Natural killer cell (primary cell): ENCODE measurements at places on chromosomes 1 and 21. TPM values are rescaled to one million over a fixed set of nuclear protein-coding genes. Genes with fewer than 3 reads are reported as not detected.

The USH2A gene
- not detected for total RNA-seq

The CYP4X1 gene
- not detected for total RNA-seq

The KCNH1 gene
- total RNA-seq: not detected

The ERICH3 gene
- 1.0 TPM for total RNA-seq

The SAMD13 gene
- 0.40 TPM for total RNA-seq

The C1orf141 gene
- total RNA-seq: not detected

The FAM72D gene
- 0.39 TPM for total RNA-seq

The DDI2 gene
- 27.3 TPM for total RNA-seq

The CRNN gene
- total RNA-seq: not detected

The TCHH gene
- not detected for total RNA-seq

The ASH1L gene
- total RNA-seq: 99.5 TPM

The SMCP gene
- total RNA-seq: not detected

The APCS gene
- total RNA-seq: not detected

The MFAP2 gene
- not detected for total RNA-seq

The TFF3 gene
- not detected for total RNA-seq

The OR2L8 gene
- total RNA-seq: not detected
